ENCODE measurements at places on chromosomes 2 and 18.

- DNase-seq, result peak; percentile 11
These were observed 49.4 kb downstream of the CCDC102B start for GRCh38 chr18:68847219-68847837.

DNA sequence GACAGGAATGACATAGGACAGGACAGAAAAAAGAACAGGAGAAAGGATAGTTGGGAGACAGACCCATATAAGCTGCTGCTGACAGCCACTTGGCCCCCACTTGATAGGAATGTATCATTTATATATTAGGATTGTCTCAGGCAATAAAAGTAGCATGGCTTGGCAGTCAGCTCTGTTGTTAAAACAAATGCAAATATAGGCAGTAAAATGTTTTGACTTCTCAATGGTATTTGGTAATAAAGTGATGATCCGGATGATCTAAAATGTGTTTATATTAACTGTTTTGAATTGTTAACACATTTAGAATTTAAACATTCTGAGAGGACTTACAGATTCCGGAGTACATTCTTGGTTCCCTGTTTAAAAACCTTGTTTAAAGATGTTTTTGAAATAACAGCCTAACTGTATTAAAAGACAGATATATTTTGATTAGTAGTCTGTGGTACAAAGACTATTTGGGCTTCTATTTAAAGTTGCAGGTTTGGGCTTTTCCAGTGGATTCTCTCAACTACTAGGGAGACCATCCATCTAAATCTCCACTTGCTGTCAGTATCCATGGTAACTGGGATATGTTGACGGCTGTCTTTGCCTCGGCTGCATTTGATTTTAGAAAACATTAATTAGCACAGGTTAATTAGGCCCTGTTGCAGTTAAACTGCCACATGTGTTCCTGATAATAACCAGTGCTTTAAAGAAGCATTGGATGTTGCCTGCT lies 147.6 kb downstream of the ESCO1 start:
- DNase-seq, result no peak

- no peak for DNase-seq
These were observed 12.4 kb upstream of the TRIB2 start for GRCh38 chr2:12704378-12704777.

GRCh38 chr18:48665654-48666053 lies 126.8 kb downstream of the CTIF start:
- DNase-seq, result no peak

DNA sequence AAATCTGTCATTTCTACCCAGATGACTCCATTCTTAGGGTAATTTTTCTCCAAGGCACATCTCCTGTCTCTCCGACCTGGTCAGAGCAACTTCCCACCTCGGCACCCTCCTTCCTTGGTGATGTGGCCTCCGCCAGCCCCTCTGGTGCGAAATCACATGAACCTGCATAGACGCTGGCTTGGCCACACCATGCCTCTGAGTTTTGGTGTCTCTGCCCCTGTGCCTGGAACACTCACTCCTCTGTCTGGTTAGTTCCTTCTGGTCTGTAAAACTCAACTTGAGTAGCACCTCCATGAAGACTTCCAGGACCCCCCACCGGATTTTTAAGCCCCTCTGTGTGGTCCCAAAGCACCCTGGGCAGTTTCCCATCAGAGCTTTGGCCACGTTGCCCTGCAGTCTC lies 83.2 kb upstream of the OTOS start:
- DNase-seq, result no peak

DNA sequence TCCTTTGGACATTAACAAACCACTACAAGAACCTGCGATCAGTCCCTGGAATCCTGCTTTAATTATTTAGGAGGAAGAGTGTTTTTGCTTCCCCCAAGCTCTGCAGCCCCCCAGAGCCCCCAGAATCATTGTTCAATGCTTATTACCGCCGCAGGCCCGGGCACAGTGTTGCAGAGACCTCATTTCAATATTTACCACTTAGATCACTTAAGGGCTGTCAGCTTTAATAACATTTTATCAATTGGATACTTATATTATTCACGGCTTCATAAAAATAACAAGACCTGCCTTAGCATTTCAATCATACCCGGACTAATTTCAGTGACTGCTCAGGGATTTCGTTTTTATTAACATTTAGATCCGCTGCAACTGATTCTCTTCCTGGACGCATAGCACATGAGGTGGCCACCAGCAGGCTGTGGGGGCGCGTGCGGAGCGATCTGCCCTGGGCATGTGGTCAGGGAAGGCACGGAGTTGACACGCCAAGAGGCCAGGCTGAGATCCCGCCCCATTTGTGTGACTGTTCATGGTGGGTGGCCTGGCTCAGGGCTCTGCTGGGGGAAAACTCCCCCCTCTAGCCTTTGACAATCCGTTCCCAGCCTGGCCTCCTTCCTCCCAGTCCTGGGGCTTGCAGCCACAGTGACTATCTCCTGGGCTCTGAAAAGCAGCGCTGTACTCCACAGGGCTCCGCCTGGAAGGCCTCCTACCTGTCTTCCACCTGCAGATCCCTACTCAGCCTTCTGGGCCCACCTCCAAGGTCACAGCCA lies 267.6 kb downstream of the SRBD1 start:
- DNase-seq, result no peak

DNA sequence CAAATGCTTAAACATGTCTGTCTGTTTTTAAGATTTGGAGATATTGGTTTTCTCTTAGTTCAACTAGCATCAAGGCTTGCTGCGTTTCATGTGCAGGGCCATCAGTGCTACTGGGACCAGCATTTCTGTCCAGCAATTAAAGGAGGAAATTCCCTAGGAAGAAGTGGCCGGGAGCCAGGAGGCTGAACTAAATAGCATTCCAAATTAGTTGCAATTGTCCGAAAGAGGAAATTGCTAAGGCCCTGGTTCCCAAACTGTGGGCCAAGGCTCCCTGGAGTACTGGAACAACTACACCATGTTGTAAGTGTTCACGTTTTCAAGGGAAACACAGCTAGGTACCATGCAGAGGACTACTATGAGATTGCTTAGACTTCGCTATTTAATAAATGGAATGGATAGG lies 257.9 kb downstream of the PTPRM start:
- no peak for DNase-seq

DNA sequence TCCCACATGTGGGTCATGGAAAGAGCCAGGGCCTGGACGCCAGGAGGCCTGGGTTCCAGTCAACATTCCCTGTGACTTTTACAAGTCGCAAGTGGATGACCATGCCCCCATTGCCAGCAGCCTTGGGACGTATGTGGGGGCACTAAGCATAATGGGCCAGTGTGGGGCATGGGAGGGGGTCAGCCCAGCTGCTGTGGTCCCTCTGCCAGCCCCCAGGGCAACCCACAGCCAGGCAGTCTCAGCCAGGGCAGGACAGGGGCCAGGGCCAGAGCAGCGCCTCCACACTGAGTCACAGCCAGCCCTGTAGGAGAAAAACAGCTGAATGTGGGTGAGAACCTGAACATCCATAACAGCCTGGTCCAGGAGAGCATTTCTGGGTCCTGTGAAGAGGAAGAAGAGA lies 173.2 kb downstream of the GFPT1 start:
- DNase-seq, result no peak

- no peak for DNase-seq
These were observed 1.9 kb upstream of the IL1R2 start for GRCh38 chr2:101989740-101990460.

DNA sequence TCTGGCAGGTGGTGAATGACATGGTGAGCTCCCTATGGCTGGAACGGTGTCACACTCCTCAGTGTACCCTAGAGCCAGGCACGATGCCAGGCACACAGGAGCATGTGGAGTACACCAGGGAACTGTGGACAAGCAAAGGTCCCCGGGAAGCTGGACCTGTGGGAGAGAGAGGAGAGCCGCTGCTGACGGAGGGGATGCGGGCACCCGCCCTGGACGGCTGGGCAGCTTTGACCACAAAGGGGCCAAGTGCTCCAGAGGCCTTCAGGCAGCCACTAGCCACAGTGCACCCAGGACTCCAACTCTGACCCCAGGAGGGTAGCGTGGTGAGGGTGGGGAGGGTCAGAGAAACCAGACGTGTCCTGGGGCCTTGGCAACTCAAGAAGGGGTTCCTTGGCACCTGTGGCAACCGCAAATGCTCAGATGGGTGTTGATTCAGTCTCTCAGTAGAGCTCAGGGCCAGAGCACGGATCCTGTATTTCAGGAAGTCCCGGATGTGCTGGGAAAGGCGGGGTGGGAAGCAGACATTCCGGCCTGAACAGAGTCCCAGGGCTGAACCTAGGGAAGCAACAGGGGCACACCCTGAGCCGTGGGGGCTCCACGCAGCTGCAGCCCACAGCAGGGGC lies 2.3 kb upstream of the MAB21L4 start:
- DNase-seq, result no peak

GRCh38 chr2:230919240-230919639 lies 5.8 kb downstream of the GPR55 start:
- DNase-seq, result no peak

- no peak for DNase-seq
These were observed 491.2 kb downstream of the SUCLG1 start for GRCh38 chr2:83967854-83968253.

- DNase-seq, result no peak
These were observed 443.0 kb upstream of the RGPD4 start for GRCh38 chr2:107383691-107384090.

- DNase-seq, result no peak
These were observed 70.0 kb upstream of the KCNH7 start for GRCh38 chr2:162908567-162908966.

GRCh38 chr2:70964596-70965386 lies 13.6 kb upstream of the ANKRD53 start:
- peak; percentile 29 for DNase-seq

GRCh38 chr2:128868686-128869551 lies 550.3 kb upstream of the HS6ST1 start:
- no peak for DNase-seq

DNA sequence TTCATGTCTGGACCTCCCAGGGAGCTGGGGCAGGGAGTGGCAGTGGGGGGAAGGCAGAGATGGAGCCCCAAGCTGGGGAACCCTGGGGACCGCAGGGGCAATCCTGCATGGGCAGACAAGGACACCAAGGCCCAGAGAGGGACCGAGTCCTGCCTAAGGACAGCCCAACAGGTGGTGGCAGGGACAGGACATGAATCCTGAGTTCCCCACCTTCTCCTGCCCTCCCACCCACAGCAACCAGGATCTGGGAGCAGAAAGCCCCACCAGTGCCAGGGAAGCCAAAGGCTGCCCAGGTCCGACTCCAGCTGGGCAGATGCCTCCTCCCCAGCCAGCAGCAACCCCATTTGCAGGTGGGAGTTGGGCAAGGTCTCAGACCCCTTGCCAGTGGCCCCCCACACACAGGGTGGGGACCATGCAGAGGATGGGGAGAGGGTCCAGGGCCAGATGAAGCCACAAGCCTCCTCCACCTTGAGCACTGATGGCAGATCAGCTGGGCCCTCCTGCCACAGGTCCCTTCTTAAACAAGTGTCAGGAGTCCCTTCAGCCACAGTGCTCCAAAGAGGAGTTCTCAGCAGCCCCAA lies 6.3 kb downstream of the ADRA2B start:
- no peak for DNase-seq

DNA sequence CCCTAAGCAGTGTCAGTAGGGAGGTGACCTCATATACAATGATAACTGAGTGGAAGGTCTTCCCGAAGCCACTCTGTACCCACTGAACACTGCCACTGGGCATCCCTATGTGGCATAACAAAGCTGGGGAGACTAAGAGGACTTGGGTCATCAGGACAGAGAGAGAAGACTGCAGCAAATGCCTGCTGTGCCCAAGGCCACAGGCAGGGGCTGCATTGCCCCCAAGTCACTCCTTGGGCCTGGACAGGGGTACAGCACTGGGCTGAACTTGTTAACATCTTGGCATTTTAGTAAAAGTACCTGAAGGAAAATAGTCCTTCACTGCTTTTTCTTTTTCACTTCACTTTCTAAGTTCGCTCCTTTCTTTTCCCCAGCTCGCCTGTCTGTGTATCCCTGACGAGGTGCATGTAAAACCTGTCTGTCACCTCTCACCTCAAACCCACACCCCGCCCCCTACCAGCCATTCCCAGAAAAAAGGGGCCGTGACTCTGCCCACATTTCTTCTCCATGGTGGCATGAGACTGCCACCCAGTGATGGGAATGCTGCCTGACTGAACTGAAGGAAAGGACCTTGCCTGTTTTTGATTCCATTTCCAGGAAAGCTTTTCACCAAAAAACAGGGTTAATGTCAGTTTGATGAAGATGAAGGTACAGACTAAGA lies 62.9 kb downstream of the MTHFD2 start:
- DNase-seq, result no peak

DNA sequence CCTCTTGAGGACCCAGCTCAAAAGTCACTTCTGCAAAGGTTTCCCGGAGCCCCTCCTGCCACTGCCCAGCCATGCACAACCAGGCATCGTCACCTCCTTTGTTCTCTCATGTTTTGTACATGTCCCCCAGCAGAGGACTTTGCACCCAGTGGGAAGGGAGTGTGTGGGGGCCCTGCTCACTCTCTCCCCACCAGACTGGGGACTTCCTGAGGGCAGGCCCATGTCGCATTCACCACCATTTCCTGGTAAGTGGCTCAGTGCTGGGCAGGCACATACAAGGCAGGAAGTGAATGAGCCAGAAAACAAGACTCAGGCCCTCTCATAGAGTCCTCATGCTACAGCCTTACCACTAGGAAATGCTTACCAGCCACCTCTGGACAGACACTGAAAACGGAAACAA lies 18.9 kb downstream of the MRPL35 start:
- DNase-seq, result no peak

GRCh38 chr2:29475499-29475898 lies 360.3 kb downstream of the CLIP4 start:
- DNase-seq, result no peak

GRCh38 chr2:28716265-28716865 lies 35.3 kb upstream of the PPP1CB start:
- DNase-seq, result peak; percentile 80

DNA sequence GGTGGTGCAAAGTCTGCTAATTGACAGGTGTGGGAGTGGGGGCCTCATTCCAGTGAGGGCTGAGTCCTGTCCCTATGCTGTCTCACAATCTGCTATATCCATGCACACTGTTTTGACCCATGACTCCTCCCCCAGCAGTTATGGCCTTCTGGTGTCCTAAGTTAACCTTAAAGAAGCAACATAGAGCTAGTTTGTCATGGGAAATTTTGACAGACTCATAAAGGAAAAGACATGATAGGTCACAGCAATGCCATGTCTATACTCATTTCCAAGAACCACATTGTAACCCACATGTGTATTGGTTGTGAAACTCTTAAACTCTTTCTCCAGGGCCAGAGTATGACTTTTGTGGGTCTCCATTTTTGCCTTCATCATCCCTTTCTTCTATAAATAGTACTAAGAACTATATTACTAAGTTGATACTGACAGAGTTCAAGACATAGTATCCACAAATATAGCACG lies 78.2 kb upstream of the SLC1A4 start:
- no peak for DNase-seq

DNA sequence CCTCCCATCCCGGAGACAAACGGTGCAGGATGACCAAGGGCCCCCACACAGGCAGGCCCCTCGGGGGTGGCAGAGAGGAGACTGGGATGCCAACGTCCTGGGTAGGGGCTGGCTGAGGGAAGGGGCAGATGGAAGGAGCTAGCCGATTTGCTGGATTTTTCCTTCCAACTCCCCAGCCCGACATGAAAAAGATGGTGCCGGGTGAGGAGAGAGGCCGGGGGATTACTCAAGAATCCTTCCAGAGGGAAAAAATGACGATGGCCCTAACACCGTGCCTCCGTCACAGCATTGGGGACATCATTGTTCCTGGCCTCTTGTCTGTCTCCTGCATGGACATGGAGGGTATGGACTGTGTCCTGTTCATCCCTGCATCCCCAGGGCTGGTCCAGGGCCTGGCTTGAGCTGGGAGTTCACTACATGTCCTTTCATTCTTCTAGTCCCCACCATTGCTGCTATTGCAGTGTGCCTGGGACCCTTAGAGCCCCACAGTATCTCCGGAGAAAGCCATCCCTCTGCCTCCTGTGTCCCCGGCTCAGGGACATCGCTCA lies 217.7 kb downstream of the TNS1 start:
- no peak for DNase-seq
